ENCODE measurements at places on chromosomes 12 and 14. TPM values are rescaled to one million over a fixed set of nuclear protein-coding genes. Genes with fewer than 3 reads are reported as not detected.

GRCh38 chr14:69953266-69953915 lies 74.2 kb downstream of the SMOC1 start:
- DNase-seq, result no peak

Gene RDH12
- total RNA-seq, result 0.28 TPM

DNA sequence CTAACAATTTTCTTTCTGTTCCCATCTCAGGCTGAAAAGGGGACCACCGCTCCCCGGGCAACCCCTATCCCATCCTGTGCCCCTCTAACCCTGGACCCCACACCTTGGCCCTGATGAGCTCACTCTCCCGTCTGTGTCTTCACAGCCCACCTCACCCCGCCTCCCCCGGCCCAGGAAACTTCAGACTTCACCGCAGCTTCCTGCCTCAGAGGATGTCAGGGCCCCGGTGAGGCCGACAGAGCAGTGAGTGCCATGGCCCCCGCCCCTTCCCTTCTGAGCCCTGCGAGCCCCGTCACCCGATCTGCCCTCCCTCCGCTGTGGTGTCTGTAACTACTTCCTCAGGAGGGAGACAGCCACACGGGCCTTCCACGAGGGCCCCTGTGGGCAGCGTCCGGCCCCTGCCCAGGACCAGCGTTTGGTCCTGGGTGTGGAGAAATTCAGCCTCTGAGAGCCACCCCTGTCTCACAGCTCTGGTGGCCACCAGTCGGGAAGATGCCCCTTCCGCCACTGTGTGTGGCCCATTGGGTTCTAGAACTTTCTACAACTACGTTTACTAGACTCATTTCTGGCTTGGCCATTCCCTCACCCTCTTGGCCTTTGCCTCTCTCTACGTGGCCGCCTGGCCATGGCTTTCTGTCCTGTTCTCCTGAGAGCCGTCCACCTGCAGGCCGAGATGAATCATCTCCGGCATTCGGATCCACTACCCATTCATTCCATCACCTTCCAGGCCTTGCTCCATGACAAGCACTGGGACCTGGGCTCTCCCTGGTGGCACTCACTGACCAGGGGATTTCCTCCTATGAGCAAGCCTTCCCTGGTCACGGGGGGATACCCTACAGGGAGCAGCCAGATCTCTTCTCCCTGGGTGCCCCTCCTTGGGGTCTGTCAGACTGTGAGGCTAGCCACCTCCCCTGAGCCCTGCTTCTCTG lies 3.4 kb downstream of the RHOF start:
- DNase-seq, result no peak

Gene PRH2
- not detected for total RNA-seq

DNA sequence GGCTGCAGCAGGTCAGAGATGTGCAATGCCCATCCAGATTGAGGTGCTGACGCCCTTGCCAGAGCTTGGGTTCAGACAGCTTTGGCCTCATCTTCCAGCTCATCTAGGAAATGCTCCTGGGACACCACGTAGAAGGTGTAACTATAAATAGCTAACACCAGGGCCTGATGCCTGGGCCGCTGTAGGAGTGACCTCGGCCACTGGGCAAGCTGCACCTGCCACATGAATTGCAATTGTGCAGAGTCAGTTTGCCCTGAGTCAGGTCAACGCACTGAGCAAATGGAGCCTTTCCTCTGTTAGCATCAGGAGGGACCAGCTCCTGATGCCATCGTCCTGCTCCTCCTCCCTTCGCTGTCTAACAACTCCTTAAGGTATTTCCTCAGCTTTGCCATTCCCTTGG lies 17.4 kb upstream of the DNM1L start:
- no peak for DNase-seq

GRCh38 chr12:95848575-95849388 lies 10.0 kb upstream of the SNRPF start:
- DNase-seq, result peak; percentile 24

GRCh38 chr14:58315606-58316005 lies 17.3 kb downstream of the ARID4A start:
- no peak for DNase-seq

Gene OR6C68
- not detected for total RNA-seq

DNA sequence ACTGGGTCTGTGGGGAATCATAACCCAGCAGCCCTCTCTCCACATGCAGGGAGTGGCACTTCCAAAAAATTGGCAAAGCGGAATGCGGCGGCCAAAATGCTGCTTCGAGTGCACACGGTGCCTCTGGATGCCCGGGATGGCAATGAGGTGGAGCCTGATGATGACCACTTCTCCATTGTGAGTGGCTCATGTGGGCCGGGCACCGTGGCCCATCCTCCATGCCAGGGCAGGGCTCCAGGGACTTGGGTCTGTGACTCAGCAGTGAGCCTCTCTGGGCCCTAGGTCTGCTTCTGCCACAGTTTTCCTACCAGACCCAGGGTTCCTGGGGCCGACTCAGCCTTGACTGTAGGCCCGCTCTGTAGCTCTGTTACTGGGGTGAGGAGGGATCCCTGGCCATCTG lies 2.2 kb downstream of the NPFF start:
- DNase-seq, result no peak

GRCh38 chr14:92417759-92418158 lies 94.8 kb downstream of the SLC24A4 start:
- no peak for DNase-seq

Gene PTCSC3
- not detected for total RNA-seq

DNA sequence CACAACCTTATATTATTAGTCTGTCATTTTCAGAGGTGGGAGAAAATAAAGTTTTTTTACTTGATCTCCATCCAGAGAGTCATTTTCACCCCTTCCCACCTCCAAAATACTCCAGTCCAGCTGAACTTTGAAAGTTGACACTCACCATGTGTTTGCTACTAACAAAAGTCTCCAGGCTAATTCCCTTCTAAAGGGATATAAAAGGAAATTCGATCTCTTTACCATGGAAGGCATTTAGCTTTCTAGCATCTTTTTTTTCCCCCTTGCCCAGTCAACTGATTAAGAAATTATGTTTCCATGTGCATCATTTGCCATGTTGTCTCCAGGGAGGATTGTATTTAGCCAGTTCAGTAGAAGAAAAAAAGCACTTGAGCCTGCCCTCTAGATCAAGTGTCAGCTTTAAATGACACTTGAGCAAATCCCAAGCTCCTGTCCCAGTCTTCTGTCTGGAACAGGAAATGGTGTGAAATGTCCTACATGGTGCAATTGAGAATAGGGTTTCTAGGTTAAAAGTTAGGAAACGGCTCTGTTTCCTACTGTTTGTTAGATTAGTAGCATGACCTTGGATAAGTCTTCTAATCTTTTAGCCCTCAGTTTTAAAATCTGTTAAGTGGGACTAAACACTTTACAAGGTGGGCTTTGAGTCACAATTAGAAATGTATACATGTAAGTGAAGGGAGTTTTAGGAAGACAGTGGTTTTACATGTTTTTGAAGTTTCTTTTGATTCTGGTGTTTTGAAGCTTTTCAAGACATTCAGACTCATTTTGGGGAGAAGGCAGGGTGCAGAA lies 67.2 kb downstream of the GNS start:
- no peak for DNase-seq

DNA sequence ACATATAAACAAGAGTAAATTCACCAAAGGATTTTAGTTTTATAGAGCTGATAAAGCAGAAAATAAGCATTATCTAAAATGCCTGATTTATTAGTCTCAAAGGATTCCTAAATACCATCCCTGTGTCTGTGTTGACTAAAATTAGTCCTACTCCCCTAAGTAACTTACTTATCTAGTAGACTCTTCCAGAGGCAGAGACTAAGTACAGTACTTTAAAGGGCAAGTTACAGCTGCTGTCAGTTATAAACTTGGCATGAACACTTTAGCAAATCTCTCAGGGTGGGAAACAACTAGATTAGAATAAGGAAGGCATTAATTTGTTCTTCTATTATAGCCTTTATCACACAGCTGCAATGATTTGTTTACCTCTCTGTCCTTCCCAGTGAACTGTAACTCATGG lies 46.0 kb downstream of the ATP2B1 start:
- no peak for DNase-seq

DNA sequence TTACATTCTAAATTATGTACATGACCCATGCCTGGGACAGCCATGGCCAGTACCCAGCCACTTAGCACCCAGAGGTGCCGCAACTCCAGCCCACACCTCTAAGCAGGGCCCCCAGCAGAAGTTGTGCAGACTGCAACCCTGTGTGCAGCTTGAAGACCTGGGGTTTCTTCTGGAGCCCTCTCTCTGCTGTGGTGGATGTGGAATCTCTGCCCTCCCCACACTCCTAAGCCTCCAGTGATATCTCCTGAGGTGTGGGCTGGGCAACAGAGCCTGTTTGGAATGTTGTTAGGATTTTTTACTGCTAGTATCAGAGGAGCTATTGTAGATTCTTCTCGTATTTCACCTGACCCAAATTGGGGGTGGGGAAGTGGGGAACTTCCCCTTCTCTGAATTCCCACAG lies 59.4 kb upstream of the TUNAR start:
- no peak for DNase-seq

Gene SRRM4
- total RNA-seq, result 0.11 TPM

- no peak for DNase-seq
Observed at GRCh38 chr12:56205445-56205844, 16.2 kb upstream of the SMARCC2 start.

DNA sequence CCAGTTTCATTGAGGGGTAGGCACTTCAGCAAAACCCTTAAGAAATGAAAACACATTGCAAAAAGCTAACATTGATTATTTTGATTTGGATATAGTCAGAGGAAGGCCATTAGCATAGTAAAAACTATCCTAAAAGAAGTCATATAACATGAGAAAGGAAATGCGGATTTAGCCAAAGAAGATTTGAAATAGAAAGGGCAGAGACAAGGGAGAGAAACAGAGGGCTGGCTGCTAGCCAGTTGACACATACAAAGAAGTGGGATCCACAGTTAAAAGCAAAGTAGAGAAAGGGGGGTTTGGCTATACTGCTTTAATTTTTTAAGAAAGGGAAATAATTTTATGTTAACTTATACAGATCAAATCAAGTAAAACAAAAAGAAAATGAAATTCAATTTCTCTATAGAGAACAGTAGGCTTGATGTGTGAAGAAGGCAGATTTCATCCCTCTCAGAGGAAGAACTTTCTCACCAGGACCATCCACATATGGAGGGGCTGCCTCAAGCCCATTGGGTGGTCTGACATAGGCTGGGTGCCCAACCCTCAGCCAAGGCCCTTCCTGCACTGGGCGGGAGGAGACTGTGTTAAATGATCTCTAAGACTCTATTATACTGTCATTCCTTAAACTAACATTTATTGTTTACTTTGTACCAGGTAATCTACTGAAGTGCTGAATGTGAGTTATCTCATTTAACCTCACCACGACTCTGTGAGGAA lies 420.3 kb downstream of the CCDC91 start:
- DNase-seq, result no peak

DNA sequence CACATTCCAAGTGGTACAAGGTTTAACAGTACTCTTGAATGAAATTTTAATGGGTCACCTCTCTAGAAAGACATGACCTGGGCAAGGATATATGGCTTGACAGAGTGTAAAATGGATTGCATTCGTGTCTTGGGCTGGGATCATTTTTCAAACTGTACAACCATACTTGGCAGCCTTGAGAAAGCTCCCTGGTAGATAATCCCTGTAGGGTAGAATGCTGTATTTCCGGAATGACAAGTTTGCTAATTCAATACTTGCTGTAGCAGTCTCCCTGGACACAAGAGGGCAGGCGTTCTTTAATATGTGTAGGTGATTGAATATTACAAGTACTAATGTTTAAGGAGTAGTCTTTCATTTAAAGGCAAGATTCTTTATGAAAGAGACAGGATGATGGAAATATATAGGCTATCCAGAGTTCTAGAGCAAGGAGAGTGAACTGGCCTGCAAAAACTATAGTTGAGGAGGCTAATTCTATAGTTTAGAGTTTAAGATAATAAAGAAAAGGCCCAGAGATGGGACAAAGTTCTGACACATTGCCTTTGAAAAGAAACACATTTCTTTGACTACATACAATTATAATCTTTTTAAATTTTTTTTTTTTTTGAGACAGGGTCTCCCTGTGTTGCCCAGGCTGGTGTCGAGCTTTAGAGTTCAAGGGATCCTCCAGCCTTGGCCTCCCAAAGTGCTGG lies 53.4 kb downstream of the PLBD1 start:
- peak; percentile 88 for DNase-seq

DNA sequence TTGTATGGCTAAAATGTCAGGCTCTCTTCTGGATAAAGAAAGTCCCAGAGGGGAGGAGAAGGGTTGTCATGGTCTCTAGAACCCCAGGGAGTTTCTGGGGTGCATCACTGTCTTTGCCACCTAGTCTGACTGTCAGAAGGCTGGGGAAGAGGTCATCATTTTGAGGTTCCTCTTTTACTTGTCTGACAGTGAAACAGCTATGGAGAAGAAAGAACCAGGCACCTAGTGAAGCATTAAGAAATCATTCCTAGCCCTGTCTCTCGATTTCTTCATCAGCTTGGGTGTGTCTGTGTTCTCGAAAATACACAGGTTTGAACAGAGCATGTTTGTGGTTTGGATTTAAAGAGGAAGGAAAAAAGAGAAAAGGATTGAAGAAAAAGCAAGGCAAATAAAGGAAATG lies 158.7 kb upstream of the LRIG3 start:
- DNase-seq, result peak; percentile 39

GRCh38 chr12:130513556-130513955 lies 175.9 kb downstream of the PIWIL1 start:
- DNase-seq, result no peak

- no peak for DNase-seq
Observed at GRCh38 chr14:68516342-68516741, 276.5 kb downstream of the ZFP36L1 start.

DNA sequence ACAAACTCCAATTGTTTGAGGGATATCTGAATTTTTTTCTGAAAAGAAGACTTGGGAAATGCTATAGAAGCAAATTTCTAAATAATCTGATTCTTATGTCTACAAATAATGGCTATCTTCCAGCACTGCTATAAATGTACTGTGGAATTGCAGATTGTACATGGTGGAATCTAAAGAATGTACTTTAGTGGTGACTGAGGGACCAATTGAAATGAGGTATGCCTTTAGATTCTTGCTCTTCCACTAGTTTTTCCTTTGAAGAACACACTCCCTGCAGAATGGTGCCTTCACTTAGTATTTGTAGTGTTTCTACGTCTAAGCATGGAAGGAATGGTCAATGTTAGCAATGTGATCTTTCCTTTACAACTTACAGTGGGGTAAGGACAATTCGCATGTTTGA lies 11.7 kb upstream of the PRB4 start:
- no peak for DNase-seq

DNA sequence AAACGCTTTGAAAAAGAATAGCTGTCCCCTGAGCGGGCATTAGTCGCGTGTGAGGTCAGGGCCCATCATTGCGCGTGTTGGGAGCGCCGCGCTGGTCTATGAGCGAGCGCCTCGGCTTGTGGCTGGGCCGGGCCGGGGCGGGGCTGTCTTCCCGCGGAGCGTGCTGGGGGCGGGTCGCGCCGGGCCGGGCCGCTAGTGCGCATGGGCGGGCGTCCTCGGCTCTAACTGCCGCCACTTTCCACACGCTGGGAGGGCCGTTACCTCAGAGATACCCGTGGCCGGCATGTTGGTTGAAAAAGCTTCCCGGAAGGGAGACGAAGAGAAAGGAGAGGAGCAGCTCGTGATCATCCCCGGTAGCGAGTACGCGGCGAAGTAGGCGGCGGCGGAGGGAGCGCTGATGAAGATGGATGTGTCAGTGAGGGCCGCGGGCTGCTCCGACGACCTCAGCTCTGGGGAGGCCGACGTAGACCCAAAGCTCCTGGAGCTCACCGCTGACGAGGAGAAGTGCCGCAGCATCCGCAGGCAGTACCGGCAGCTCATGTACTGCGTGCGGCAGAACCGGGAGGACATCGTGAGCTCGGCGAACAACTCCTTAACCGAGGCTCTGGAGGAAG lies at the start of gene EID3:
Gene EID3 (plus strand): TSS at position 202 of the 614 bp plus-strand sequence. CDS start 196 bp downstream, at position 398.
- peak; percentile 80 for DNase-seq

GRCh38 chr14:102930138-102930752 lies 7.8 kb downstream of the AMN start:
- DNase-seq, result no peak

- no peak for DNase-seq
Observed at GRCh38 chr12:103727638-103728037, 113.4 kb downstream of the NT5DC3 start.
